RWPE1 (cell line): ENCODE measurements at places on chromosomes 1 and 21.

GRCh38 chr1:15836772-15837669 is 10.5 kb upstream of the SPEN start:
- no peak for DNase-seq

DNA sequence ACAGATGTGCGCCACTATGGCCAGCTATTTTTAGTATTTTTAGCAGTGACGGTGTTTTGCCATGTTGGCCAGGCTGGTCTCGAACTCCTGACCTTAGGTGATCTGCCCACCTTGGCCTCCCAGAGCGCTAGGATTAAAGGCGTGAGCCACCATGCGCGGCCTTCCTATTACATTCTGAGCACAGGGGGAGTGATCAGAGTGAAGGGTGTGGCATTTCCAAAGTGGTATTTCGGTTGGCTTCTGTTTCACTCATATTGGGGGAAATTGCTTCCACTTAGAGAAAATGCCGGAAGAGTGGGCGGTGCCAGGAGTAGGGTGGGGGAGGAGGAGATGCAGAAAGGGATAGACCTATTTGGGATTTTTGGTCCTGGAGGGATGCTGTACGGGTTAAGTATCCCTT is 4.3 kb downstream of the PIK3CD start:
- no peak for DNase-seq

- DNase-seq = no peak
Measured at GRCh38 chr1:174700775-174701174, 253.0 kb downstream of the GPR52 start.

GRCh38 chr1:30933874-30934252 is 25.3 kb upstream of the SDC3 start:
- DNase-seq = peak; percentile 76

GRCh38 chr1:57190898-57191297 is 225.1 kb upstream of the C8B start:
- DNase-seq = no peak

DNA sequence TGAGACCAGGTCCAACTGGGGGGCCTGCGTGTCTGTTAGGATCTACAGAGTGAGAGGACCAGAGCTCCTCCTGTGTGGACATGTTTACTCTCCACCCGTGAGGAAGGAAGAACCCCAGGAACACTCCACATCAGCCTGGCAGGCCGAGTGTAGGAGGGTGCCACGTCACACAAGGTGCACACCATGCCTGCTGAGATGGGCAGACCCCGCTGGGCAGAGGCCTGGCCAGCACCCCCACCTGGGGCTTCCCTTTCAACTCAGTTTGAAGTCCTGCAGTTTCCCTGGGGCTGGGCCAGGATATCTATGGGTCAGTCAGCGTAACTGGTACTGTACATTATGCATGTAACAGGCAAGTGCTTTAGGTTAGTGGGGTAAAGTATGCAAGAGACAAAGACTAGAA is 30.1 kb upstream of the PCBP3 start:
- DNase-seq = no peak

DNA sequence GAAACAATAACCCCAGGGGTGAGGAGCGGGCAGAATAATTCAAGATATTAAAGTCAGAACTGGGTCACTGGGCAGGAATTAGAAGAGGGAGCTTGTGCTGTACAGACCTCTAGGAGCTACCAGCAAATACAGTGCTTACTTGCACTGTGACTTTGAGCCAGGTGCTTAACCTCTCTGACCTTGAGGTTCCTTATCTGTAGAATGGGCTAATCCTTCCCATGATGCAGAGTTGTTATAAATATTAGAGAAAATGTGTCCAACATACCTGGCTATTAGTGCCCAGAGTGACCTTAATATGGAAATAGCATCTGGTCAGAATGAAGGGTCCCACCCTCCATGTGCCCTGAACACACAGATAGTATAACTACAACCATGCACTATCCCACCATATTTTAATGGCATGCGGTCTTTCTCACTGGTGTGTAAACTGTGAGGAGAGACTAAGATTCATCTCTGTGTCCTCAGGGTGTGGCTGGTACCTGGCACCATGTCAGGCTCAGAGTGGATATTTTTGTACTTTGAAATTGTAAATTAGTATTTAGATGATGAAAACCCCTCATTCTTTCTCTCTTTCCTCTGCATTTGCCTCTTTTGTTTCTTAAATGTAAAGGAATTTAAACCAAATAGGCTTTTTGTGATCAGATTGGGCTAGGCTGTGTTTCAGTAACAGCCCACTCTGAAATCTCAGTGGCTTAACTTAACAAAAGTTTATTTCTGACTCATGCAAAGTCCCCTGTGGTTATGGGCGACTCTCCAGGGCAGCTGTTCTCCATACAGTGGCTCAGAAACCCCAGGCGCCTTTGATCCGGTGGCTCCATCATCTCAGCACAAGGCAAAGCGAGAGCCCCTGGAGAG is 60.0 kb upstream of the ROR1 start:
- DNase-seq = no peak

GRCh38 chr1:179251675-179252074 is 22.2 kb upstream of the ABL2 start:
- DNase-seq = peak; percentile 27

- DNase-seq = no peak
Measured at GRCh38 chr1:150150133-150151021, 661 bp downstream of the PLEKHO1 start.

DNA sequence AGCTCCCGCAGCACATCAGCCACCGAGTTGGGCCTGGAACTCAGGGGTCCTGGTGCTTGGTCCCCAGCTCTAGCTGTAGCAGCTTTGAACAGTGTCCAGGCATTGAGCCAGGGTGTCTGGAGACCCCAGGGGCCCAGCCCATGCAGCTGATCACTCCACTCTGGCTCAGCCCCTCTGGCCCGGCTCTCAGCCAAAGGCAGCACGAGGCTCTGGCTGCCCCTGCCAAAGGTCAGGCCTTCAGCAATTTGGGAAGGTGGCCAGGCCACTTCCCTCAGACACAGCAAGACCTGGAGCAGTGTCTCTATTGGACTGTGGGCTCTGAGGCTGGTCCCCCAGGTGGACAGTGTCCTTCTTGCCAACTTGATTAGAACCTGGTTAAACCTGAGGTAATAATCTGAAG is 34.4 kb upstream of the RNF19B start:
- DNase-seq = no peak

DNA sequence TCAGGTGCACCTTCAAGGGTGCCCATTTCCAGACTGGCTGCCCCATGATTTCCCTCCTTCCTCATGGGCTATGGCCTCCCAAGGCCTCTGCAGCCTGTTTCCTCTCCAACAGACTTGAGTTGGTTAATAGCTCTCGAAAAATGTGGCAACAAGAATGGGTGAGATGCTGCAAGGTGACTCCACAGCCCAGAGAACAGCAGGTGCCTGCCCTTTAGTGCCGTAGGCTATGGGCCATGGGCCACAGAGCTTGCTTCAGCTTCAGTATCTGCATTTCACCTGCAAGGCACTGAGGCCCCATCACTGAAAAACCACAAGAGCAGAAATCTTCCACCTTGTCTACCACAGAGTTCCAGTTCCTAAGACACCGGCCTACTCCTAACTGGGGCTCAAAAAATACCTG is 122.0 kb downstream of the ETS2 start:
- no peak for DNase-seq

GRCh38 chr1:147840909-147841308 is 61.7 kb upstream of the GJA8 start:
- no peak for DNase-seq

- no peak for DNase-seq
Measured at GRCh38 chr1:84192681-84193080, 48.6 kb downstream of the PRKACB start.

DNA sequence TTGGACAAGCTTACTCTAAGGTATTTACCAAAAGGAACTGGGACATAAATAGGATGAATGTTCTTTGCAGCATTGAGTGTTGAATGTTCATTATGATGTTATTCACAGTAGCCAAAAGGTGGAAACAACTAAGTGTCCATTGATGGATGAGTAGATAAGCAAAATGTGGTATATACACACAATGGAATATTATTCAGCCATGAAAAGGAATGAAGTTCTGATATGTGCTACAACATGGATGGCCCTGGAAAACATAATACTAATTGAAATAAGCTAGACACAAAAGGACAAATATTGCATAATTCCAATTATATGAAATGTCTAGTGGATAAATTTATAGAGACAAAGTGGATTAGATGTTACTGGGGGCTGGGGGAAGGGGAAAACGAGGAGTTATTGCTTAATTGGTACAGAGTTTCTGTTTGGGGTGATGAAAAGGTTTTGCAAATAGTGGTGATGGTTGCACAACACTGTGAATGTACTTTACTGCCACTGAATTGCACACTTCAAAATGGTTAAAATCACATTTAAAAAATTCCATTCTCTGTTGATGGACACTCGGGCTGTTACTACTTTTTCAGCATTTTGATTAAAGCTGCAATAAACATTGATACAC is 2.9 kb downstream of the MTARC1 start:
- no peak for DNase-seq

GRCh38 chr1:43441166-43441893 is 12.4 kb downstream of the HYI start:
- DNase-seq = no peak

DNA sequence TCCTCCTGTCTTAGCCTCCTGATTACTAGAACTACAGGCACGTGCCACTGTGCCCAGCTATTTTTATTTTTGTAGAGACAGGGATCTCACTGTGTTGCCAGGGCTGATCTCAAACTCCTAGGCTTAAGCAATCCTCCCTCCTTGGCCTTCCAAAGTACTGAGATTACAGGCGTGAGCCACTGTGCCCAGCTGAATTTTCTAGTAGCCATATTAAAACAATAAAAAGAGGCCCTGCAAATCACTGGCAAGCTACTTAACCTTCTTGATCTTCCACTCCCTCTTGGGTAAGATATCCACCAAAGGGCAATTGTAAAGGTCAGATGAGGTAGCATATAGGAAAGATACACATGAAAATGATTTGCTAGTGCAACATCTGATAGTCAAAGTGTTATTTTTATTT is 65.6 kb upstream of the SRSF10 start:
- no peak for DNase-seq

GRCh38 chr1:14265495-14265894 is 333.0 kb upstream of the KAZN start:
- no peak for DNase-seq

- DNase-seq = no peak
Measured at GRCh38 chr1:158554352-158554751, at the start of gene OR6Y1. Gene OR6Y1 (minus strand): TSS chr1:158554405. CDS start chr1:158548105, 6,300 bp downstream.

GRCh38 chr1:68454534-68454933 is 4.8 kb upstream of the RPE65 start:
- no peak for DNase-seq

DNA sequence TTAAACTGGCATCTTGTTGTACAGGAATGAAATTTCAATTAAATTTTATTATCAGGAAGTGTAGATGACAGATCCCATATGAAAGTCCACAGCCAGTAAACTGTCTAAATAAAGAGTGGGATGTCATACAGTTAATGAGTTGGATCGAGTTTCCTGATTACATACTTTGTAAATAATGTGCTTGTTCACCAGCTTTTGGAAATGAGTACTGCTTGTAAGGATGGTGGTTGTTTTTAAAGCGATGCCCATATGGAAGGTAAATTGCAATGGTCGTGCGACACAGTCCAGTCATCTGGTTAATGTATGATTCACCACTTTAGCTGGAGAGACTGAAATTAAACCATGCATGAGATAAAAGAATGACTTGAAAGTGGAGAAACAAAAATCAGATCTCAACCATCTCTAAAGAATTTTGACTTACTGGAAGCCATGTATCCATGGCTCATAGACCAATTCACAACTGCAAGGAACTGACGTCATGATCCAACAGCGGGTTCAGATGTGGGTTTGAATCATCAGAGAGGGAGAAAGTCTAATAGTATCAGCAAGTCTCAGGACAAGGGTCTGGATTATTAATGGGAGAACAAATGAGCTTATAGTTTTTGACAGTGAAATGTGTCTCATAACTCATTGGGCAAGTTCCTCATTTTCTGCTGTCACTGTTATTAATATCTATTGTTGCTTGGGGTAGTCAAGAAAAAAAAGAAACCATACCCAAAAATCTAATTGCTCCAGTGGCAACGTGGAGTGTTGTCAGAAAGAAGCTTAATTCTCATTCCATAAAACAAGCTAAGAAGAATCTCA is 49.0 kb downstream of the MAP10 start:
- no peak for DNase-seq

DNA sequence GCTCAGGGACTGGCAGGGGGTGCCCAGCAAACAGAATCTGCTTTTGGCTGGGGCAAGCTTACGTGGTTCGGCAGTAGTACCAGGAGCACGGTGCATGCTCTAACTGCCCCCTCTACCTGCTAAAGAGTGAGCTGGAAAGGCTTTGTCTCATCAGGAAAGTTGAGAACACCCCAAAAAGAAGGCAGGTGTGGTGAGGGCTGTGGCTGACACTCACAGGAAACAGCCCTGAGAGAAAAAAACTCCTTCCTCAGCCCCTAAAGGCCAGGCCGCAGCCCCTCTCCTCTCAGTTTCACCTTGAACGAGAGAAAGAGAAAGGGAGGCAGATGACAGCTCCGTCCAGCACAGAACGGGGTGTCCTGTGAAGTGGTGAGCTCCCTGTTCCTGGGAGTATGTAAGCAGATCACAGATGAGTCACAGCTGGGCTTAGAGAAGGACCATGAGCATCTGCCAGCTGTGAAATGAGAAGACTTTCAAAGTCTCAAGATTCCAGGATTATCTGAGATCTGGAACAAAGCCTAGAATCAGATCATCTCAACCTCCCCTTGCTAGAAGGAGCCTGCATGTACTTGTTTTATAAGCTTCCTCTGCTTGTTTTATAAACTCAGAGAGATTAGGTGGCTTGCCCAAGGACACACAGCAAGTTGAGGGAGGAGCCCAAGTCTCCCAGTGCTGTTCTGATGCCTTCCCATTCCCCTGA is 13.4 kb downstream of the LAPTM5 start:
- no peak for DNase-seq

GRCh38 chr1:172134087-172134731 is 286.3 kb upstream of the C1orf105 start:
- DNase-seq = no peak

GRCh38 chr1:2381741-2382620 is 9.4 kb downstream of the MORN1 start:
- DNase-seq = peak; percentile 82

GRCh38 chr1:10265027-10265426 is 54.7 kb downstream of the KIF1B start:
- DNase-seq = no peak

- no peak for DNase-seq
Measured at GRCh38 chr1:225695578-225696337, 42.8 kb upstream of the ENAH start.

DNA sequence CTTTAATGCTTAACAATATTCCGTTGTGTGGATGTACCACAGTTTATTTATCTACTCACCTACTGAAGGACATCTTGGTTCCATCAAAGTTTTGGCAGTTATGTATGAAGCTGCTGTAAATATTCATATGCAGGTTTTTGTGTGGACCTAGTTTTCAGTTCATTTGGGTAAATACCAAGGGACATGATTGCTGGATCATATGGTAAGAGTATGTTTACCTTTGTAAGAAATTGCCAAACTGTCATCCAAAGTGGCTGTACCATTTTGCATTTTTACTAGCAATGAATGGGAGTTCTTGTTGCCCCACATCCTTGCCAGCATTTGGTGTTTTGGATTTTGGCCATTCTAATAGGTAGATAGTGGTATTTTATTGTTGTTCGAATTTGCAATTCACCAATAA is 10.0 kb downstream of the ZSCAN20 start:
- DNase-seq = no peak

- DNase-seq = no peak
Measured at GRCh38 chr1:8203056-8203455, 114.9 kb upstream of the SLC45A1 start.

GRCh38 chr1:37776946-37777516 is 12.1 kb upstream of the EPHA10 start:
- no peak for DNase-seq

- DNase-seq = no peak
Measured at GRCh38 chr1:172979828-172980227, 70.9 kb downstream of the TNFSF18 start.
